ENCODE measurements at places on chromosomes 1 and 21.

GRCh38 chr1:12179111-12179519, 12.3 kb downstream of the TNFRSF1B start:
- DNase-seq, result no peak

GRCh38 chr1:29779146-29779545, 542.8 kb downstream of the PTPRU start:
- no peak for DNase-seq

GRCh38 chr1:179728271-179728670, 14.8 kb upstream of the FAM163A start:
- no peak for DNase-seq

DNA sequence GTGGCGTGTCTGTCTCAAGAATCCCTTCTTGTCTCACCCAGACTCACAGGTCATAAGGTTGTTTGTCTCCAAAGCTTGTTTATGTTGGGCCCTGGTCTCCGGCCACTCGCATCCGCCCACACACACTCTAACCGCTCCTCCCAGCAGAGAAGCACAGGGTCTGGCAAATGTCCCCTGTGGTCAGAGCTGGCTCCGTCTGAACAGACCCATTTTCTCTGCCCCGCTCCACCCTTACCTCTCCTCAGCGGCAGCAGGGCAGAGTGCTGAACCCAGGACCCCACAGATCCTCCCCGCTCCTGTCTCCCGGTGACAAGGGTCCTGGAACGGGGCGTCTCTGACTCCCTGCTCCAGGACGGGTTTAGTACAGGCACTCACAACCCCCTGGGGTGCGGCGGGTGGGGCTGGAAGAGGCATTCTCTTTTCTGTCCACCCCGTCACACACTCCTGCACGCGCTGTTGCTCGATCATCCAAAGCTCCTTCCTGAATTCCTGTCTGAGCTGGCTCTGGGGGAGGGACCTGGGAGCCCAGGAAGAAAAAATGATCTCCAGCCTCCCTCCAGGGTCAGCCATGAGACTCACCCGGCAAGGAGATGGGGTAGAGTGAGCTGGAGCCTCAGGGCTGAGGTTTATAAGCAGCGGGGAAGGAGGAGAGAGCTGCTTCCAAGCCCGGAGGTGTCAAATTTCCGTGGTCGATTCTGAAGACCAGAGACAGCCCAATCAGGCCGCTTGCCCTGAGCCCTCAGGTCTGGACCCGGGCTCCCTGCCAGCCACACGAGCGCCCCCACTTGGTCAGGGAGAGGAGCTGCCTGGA, at the start of gene S100A13:
Gene S100A13, minus strand, starts transcription at position 602 of the 811 bp plus-strand sequence. CDS start 1,033 bp downstream, outside the sequence.
- DNase-seq, result no peak

GRCh38 chr1:1359664-1360468, 1.5 kb upstream of the MXRA8 start:
- no peak for DNase-seq

DNA sequence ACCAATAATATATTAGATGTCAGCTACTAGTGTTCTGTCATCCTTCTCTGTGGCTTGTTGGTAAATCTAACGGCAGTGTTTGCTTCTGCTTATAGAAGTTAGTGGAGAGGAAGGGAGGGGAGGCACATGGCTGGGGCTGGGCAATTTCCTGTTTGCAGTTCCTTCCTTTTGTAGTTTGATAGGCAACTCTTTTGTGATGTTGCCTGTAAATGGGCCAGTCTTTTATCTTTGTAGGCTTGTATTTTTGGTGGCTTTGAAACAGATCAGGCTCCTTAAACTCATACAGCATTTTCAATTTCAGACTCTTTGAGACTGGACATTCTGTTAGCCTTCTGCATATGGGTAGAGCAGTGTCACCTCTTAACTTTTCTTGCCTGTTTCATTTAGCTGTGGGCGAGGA, 48.1 kb downstream of the CDC14A start:
- DNase-seq, result peak; percentile 90

- peak; percentile 79 for DNase-seq
These were observed 1.6 kb upstream of the KDM4A start for GRCh38 chr1:43648221-43648847.

GRCh38 chr1:109850194-109850593, 60.5 kb upstream of the CSF1 start:
- DNase-seq, result no peak

- DNase-seq, result no peak
These were observed 15.9 kb downstream of the UCK2 start for GRCh38 chr1:165843304-165843703.

DNA sequence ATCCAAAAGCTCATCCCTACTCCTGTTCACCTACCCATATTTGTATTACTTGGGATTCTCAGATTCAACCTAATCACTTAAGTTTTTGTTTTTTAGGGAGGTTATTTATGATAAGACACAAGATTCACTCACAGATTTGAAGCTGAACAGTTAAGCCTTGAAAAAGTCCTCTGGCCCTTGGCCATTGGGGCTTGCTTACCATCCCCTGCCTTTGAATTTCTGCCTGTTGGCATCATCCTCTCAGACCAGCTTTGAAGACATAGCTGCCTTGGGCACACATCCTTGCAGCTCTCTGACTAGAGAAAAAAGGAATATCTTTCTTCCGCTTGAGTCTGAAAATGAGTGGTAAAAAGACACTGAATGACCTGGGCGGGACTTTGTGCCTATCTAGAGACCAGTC, 41.8 kb upstream of the RALGPS2 start:
- no peak for DNase-seq

DNA sequence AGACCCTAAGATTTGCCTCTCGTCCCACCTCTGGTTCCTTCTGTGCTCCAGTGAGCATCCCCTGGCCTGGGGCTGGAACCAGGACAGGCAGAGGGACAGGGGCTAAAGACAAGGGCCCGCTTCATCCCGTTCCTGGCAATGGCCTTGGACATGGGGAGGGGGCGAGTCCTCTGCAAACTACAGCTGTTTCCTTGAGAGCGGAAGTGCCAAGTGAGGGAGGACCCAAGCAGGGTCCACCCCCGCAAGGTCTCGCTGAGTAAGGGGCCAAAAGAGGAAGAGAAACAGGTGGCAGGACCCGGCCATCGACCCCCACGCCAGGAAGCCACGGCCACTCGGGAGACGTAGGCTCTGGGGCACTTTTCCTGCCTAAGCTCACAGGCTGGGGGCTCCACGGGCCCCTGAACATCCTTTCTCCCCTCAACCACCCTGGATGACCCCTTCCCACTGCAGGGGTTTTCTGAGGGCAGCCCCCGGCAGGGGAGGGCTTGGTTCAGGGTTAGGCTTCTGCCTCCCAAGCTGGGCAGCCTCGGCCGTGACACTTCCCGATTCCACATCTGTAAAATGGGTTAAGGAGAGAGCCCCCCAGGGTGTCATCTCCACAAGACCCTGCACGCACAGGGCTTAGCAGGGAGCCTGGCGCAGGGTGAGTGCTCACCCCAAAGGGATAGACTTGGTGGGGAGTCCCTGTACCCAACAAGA, 17.9 kb upstream of the PLEKHG5 start:
- no peak for DNase-seq

DNA sequence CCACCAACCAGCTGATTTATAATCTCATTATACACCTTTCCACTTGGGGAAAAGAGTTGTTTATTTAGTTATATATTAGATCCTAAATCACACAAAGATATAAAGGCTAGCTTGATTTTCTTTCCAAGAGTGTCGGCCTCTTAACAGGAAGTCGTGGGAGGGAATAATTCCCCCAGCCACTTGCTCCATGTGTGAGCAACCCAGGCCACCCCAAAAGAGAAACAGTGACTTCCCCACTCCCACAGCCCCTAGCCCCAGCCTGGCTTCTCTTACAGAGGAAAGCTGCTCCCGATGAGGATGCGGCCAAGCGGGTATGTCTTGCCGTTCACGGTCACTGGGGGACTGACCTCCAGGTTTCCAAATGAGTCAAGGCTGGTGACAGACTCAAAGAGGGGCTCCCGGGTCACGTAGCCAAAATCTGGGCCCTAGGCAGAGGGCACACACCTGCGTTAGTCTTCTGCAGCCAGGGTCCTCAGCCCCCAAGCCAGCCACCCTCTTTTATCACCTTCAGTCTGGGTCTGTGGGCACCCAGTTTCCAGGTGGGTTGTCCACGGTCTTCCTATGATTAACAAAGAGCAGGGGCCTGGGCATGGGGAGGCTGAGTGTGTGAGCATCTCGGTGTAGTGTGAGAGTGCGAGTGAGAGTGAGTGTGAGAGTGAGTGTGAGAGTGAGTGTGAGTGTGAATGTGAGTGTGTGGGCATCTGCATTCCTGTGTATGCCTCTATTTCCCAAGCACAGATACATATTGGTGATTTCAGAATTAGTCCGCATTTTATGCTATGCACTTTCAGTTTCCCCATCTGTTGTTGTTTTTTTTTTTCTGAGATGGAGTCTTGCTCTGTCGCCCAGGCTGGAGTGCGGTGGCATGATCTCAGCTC, 25.4 kb upstream of the SDHB start:
- no peak for DNase-seq
